T47D (cell line): ENCODE measurements at places on chromosomes 16 and 17.

DNA sequence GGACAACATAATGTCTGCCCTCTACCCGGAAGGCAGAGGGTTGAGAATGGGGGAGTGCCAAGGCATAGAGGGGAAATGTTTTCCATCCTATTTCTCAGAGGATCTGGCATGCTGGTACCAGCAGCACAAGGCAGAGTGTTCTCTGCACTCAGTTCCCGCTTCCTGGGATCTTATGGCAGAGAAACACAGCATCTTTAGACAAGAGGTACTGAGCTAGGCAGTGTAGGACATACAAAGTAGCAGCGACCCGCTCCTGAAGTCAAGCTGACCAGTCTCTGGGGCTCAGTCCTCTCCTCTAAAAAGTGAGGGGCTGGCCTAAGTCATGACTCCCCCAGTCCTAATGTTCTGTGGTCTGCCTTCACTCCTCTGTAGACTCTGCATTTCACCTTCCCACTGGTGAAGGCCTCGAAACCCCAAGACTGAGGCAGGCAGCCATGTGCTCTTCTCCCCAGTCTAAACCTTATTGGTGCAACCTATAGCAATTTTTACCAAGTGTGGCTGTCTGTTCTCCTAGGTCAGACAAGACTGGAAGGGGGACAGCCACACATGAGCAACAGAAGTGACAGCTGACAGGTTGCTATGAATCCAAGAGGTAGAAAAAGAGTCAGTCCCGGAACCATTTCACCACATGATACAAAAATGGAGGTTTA is 11.3 kb upstream of the TSPOAP1 start:
- DNase-seq = no peak

DNA sequence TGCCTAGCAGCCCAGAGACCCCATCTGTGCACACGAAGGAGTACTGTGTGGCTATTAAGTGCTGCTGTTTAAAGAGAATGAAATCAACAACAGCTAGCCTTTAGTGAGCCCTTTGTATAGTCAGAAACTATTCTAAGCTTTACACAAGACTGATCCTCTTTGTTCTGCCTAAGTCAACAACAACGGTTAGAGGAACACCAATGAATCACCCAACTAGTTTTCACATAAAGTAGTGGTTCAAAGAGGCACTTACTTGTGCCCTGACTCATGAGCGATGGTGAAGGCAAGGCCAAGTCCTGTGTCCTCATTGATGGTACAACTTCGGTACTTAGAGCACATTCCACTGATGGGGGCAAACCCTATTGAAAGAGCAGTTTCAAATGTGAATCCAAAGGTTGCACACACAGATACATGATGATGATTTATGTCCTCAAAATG is 75.8 kb downstream of the ADAMTS18 start:
- no peak for DNase-seq

DNA sequence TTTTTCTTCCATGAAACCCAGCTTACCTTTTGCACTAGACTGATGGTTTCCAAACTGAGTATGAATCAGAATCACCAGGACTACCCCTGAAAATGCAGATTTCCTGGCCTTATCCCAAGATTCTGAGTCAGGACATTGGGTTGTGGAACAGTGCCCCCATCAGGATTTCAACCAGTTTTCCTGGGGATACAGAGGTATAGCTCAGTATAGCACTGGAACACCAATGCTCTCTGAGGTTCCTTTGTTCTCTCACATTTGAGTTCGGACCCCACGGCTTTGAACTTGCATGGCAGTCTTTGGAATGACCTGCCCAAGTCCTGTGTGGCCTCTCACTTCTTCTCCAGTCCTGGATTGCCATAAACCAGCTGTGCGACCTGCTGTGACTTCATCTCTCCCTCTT is 12.8 kb upstream of the CCL8 start:
- peak; percentile 31 for DNase-seq

DNA sequence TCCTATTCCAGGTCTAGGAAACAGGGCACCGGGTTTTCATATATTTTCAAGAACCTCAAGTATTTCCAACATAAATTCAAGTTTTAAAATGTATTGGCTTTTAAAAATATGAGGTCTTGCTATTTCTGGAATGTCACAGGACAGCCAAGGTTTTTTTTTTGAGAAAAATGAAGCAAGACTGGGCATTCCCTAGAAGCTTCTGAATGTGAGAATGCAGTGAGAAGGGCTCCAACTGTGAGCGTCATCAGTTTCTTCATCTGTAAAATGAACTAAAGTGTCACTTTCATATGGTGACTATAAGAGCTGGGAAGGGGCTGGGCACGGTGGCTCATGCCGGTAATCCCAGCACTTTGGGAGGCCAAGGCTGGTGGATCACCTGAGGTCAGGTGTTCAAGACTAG is 455.8 kb upstream of the MAF start:
- DNase-seq = no peak

GRCh38 chr16:80931801-80932707 is 74.6 kb downstream of the CMC2 start:
- peak; percentile 74 for DNase-seq
